Hypothalamus (tissue), 51 donors: ENCODE measurements at places on chromosomes 16 and 17.
A peak's percentile ranks its signal among the peaks of the same experiment; 100 is the strongest.

DNA sequence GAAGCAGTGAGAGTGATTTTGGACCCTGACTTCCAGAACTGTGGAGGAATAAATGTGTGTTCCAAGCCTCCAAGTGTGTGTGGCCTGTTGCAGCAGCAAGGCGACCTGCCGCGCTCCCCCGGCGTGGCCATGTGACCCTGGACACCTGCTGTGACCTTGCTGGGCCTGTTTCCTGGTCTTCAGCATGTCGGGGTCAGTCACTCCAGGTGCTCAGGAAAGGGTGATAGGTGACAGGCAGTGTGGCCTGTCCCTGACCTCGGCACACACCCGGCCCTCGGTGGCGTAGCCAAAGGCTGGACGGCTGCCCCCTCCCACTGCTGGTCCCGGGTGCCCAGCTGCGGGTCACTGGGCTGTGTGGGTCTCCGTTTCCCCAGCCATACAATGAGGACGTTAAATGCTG is 31.8 kb upstream of the ZNF469 start:
- DNase-seq: no peak

DNA sequence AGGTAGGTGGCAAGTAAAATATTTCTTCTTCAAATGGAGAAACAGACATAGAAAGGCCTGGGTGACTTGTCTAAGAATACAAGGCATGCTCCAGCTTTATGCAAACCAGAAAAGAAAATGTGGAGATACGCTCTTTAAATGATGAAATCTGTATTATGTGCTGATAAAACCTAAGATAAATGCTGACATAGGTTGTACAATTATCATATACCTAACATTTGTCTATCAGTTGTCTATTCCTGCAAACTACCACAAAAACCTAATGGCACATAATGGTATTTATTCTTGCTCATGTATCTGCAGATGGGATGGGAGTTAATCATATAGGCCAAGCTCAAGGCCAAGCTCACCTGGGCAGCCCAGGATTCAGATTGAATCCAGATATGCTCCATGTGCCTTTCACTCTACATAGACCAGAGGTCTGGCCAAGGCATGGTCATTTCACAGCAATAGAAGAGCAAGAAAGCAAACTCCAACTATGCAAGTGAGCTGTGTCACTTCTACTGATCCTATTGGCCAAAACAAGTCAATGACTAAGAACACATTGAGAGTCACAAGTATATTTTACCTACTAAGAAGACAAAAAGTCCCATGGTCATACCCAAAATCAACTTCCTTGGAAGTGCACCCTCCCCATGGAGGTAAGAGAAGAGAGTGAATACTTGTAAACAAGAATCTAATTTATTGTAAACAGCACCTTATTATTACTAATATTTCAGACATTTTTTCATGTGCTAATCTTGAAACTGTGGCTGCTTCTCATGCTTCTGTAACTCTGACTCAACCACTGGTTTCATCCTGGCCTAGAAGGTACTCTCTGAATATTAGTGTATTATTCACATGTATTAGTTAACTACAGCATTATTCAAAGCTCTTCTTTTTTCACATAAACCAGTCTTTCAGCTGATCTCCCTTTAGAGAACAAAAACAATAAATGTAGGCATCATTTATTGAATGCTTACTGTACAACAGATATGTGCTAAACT is 270.7 kb upstream of the SOX9 start:
- no peak for DNase-seq

GRCh38 chr17:4947411-4948165 is 742 bp downstream of the PFN1 start:
- DNase-seq: peak; percentile 34

- peak; percentile 8 for DNase-seq
These were observed 392.9 kb downstream of the SLC39A11 start for GRCh38 chr17:72699545-72699944.

GRCh38 chr17:37259030-37259735 is 116.6 kb upstream of the C17orf78 start:
- no peak for DNase-seq

- DNase-seq: no peak
These were observed 36.0 kb upstream of the EMP2 start for GRCh38 chr16:10616419-10616755.

DNA sequence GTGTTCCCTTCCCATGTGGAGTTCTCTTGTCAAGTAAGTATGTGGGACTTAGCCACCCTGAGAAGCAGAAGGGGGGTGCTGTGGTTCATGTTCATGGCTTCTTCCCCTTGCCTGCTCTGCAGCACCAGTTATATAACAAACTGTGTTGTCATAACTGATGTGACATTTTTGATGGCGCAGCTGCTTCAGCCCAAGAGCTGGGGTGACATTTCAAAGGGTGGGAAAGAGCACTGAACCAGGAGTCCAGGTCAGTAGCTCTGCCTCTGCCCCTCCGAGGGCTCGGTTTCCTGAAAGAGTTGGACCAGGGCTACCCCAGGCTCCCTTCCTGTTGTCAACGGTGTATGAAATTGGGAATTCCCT is 7.4 kb downstream of the GNAO1 start:
- DNase-seq: no peak

- DNase-seq: no peak
These were observed 50.8 kb downstream of the ZFHX3 start for GRCh38 chr16:72997141-72997542.

DNA sequence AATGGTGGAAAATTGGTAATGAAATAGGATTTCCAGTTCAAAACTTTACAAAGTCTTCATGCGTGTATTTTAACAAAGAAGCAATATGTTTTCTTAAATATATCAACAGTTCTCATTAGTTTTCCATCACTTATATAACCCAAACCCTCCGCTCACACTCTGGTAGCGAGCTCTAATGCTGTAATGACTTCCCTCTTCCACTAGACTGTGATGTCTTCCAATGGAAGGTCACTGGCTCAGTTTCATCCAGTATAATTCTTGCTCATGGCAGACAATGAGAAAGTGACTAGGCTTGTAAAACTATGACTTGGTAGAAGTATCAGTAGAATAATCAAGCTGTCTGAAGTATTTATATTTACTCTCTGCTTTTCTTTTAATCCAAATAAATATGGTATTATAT is 32.8 kb downstream of the NETO2 start:
- DNase-seq: no peak

GRCh38 chr17:78448356-78448993 is 70.0 kb downstream of the PGS1 start:
- DNase-seq: no peak

DNA sequence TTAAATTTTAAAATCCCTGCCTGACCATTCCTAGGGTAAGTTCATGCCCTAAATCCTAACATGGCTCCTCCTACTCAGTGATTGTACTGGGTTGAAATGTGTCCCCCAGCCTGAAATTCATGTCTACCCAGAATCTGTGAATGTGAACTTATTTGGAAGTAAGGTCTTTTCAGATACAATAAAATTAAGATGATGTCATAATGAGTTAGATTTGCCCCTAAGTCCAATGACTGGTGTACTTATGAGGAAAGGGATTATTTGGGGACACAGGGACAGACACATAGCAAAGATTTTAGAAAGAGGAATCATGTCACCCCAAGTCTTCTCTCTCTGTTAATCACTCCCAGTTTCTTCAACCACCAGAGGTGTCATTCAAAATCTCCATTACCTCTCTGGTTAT is 185.3 kb downstream of the HS3ST4 start:
- no peak for DNase-seq

DNA sequence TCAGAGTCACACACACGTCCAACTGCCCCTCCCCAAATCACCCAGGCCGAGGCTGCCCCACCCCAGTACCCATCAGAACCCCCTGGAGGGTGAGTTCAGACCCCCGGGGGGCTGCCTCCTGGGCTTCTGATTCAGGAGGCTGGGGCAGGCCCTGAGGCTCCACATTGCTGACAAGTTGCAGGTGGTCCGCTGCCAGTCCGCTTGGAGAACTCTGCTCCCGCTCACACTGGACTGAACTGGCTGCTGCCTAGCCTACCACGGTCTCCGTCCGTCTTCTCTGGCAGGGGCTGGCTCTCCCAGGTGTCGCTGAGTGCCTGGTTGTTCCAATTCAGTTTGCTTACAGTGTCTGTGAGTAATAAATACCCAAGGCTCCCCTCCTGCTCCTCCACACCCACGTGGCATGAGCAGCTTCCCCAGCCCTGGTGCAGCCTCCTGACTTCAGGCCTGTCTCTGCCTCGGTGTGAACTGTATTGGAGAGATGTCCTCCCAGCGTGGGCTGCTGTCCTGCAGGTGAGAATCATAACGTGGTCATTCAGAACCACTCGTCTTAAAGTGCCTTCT is 163.4 kb downstream of the LAT start:
- no peak for DNase-seq

GRCh38 chr17:44913676-44914075 is 1.6 kb downstream of the GFAP start:
- no peak for DNase-seq

DNA sequence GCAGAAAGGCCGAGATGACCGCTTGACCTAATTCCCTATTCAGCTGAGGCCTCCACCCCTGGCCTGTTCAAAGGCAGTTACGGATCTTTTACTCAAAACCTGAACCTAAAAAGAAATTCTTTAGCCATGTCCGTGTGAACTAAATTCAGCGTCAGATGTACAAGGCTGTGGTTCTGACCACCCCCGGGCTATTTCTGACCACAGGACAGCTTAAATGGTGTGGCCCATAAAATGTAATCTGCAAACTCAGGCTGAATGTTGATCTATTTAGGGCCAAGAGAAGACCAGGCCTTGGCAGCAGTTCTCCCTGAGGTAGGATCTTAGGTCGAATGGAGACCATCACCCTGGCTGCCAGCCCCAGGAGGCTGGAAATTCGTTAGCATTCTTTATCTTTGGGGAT is 485.5 kb downstream of the WWOX start:
- DNase-seq: no peak

DNA sequence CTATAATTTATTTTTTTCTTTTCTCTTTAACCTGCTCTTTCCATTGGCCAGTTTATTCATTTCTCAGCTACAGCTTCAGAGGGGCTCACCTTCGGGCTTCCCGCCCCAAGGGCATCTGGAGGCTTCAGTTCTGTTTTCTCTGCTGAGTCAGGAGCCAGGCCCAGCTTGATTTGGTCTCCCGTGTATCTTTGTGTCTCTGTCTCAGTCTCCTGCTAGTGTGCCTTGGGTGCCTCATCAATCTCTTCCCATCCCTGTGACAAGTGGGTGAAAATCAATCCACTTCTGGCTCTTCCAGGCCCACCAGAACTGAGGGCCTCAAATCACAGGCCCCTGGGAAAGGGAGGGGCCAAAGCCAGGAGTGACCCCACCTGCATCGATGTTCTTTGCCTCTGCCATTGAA is 72.1 kb downstream of the CCDC182 start:
- DNase-seq: no peak

DNA sequence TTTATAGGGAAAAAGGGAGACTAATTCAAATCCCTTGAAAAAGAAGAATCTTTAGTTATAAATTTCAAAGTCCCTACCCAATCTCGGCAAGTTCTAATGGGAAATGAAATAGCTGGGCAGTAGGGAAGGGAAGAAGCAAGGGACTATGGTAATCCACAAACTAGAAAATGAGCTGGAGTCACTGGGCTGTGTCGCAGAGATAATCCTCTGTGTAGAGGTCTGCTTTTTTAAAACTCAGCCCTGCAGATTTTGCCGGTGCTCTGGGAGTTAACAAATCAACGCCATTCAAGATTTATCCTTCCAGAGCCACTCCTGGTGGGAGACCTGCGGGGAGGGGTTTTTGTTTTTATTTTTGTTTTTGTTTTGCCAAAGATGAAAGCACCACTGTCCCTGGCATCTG is 20.8 kb downstream of the SNX11 start:
- no peak for DNase-seq

DNA sequence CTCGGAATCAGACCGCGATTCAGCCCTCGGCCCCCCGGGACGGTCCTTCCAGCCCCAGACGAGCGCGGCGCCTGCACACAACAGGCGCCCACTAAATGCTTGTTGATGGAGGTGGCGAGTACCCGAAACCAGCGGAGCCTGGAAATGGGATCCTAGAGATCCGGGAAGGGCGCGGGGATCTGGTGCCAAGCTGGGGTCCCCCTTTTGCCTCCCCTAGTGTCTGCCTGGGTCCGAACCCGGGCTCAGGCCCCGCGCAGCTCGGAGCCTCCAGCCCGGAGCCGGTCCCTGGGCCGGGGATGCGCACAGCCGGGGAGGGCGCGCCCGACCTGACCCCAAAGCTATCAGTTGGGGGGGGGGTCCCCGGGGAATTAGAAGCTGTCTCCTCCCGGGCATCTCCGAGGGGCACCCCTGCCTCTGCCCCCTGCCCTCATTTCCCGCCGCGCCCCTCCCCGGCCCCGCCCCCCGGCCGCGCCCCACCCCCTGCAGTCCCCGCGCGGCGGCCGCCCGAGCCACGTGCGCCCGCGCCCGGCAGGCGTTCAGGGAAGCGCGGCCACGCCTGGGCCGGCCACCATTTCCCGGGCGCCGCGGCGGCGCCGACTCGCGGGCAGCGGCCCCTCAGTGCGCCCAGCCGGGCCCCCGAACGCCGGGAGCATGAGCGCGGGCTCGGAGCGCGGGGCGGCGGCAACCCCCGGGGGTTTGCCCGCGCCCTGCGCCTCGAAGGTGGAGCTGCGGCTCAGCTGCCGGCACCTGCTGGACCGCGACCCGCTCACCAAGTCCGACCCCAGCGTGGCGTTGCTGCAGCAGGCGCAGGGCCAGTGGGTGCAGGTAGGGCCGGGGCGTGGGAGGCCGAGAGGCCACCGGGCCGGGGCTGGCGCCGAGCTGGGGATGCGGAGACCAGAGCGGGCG is at the start of gene CPNE7:
Gene CPNE7 (plus strand): TSS at position 512 of the 906 bp plus-strand sequence. CDS start 140 bp downstream, at position 652.
- DNase-seq: no peak

GRCh38 chr16:69188236-69188549 is 1.2 kb downstream of the SNTB2 start:
- peak; percentile 9 for DNase-seq

- no peak for DNase-seq
These were observed 41.7 kb upstream of the MGAT5B start for GRCh38 chr17:76826330-76827068.

DNA sequence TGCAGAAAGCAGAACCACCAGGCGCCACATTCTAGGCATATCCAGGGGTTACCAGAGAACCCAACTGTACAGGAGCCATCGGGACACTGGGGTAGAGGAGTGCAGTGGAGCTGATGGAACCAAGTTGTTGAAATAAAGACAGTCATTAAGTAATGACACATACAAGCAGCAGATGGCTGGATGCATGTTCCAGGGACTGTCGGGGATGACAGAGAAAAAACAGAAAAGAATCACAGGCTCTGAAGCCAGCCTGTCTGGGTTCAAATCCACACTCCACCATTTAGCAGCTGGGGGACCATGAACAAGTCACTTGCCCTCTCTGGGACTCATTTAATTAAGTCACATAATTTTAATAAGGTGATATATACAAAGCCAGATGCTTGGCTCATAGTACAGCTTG is 117.1 kb downstream of the ZNF423 start:
- no peak for DNase-seq

- DNase-seq: no peak
These were observed 5.4 kb upstream of the KPNB1 start for GRCh38 chr17:47644324-47644723.

GRCh38 chr17:75270966-75271232 is at the start of gene MIF4GD:
MIF4GD (minus strand) TSS chr17:75271231; CDS start chr17:75270195, 1,036 bp downstream.
- DNase-seq: no peak

GRCh38 chr16:28984619-28985135 is at the start of gene LAT:
LAT (plus strand) TSS chr16:28985052; CDS start chr16:28985418, 366 bp downstream.
- DNase-seq: no peak
